Naive thymus-derived CD4-positive, alpha-beta T cell (primary cell): ENCODE measurements at places on chromosomes 1 and 21. TPM values are rescaled to one million over a fixed set of nuclear protein-coding genes. Genes with fewer than 3 reads are reported as not detected.

Gene MYCL
- 8.1 TPM for total RNA-seq

Gene PLA2G2F
- not detected for total RNA-seq

Gene WNT9A
- total RNA-seq: 0.29 and 0.38 TPM in 2 replicates

Gene KLHDC8A
- total RNA-seq: not detected in 2 replicates

Gene PIP5K1A
- total RNA-seq: 56.9 TPM

Gene SPRR2E
- total RNA-seq: not detected

Gene WRAP73
- total RNA-seq: 42.0 TPM

Gene ATF6
- 22.2 and 22.5 TPM in 2 replicates for total RNA-seq

Gene DCDC2B
- total RNA-seq: not detected in 2 replicates

Gene MLLT11
- 4.2 TPM for total RNA-seq

- no peaks in the 10 kb centered on the region for H3K27me3 ChIP-seq
- no peaks in the 10 kb centered on the region for H3K4me1 ChIP-seq
- H3K36me3 ChIP-seq: no peaks in the 10 kb centered on the region
- no peak overlapping the region for H3K27ac ChIP-seq
- H3K4me3 ChIP-seq: no peak overlapping the region
- DNase-seq: no peak
These were observed 11.1 kb upstream of the ANGPTL1 start for GRCh38 chr1:178881950-178882349.

GRCh38 chr1:234604495-234605398 is 5.2 kb downstream of the IRF2BP2 start:
- H3K4me1 ChIP-seq: peaks cover 53% of the 10 kb centered on the region
- peak overlapping the region; percentile 78 for H3K4me3 ChIP-seq
- no peak for DNase-seq
- H3K36me3 ChIP-seq: peaks cover 5% of the 10 kb centered on the region
- no peaks in the 10 kb centered on the region for H3K27me3 ChIP-seq
- H3K27ac ChIP-seq: peak overlapping the region; percentile 96

DNA sequence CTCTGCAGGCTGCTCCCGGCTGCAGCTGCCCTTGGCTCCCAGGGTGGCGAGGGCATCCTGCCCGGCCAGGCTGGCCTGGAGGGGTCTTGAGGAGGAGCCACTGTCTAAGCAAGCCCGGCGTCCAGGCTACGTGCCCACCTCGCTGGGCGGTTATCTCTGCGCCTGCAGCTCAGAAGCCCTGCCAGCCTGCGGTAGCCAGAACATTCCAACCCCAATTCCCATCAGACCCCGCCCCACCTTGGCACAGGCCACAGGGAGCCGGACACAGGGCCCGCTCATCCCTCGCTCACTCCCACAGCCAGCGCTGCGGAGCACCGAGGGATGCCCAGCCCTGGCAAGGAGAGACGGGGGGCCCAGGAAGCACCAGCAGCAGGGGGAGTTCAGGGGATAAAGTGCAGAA is 53.9 kb downstream of the MEGF6 start:
- DNase-seq: no peak
- H3K27me3 ChIP-seq: no peaks in the 10 kb centered on the region
- no peak overlapping the region for H3K4me3 ChIP-seq
- no peak overlapping the region for H3K27ac ChIP-seq
- no peaks in the 10 kb centered on the region for H3K36me3 ChIP-seq
- no peaks in the 10 kb centered on the region for H3K4me1 ChIP-seq

DNA sequence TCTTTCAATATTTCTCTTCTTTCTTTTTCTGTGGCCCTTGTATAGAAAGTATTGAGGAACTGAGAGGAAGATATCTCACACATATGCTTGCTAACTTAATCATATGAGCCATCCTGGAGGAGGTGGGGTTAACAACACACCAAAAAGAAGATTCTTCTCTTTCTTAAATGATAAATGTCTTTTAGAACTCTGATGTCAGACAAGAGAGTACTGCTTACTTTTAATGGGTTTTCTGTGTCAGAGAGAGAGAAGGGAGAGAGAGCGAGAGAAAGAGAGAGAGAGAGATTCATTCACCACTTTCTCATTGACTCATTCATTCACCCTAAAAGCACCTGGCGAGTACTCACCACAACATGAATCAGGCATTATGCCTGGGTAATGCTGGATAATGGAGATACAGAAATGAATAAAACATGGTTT is 250.3 kb upstream of the SGIP1 start:
- H3K27me3 ChIP-seq: no peaks in the 10 kb centered on the region
- H3K36me3 ChIP-seq: no peaks in the 10 kb centered on the region
- no peak for DNase-seq
- H3K4me1 ChIP-seq: peaks cover 49% of the 10 kb centered on the region

- no peaks in the 10 kb centered on the region for H3K36me3 ChIP-seq
- no peaks in the 10 kb centered on the region for H3K27me3 ChIP-seq
- DNase-seq: no peak
- no peaks in the 10 kb centered on the region for H3K4me1 ChIP-seq
These were observed 111.7 kb downstream of the GLUL start for GRCh38 chr1:182279724-182280503.

DNA sequence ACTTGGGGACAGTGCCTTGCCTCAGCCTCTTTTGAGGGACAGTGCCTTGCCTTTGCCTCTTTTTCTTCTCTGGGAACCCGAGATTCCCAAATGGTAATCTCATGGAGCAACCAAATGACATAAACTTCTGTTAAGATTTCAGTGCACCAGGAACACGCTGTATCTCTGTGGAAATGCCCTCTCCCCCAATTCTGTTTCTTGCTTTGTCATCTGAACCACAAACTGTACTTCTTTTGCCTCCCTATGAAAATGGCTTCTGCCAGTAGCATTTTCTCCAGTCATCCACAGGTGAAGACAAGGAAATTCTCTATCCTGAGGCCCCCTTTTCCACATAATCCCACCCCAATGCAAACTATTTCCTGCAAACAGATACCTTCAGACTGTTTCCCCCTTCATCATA is 66.3 kb downstream of the OMA1 start:
- no peaks in the 10 kb centered on the region for H3K4me1 ChIP-seq
- H3K27ac ChIP-seq: no peak overlapping the region
- H3K36me3 ChIP-seq: peaks cover 5% of the 10 kb centered on the region
- no peak for DNase-seq

- no peak for DNase-seq
- H3K36me3 ChIP-seq: no peaks in the 10 kb centered on the region
- H3K4me1 ChIP-seq: no peaks in the 10 kb centered on the region
- no peak overlapping the region for H3K27ac ChIP-seq
- no peak overlapping the region for H3K4me3 ChIP-seq
These were observed 41.0 kb upstream of the ACTRT2 start for GRCh38 chr1:2980073-2980791.

- H3K4me3 ChIP-seq: no peak overlapping the region
- H3K4me1 ChIP-seq: no peaks in the 10 kb centered on the region
- H3K27ac ChIP-seq: no peak overlapping the region
- DNase-seq: no peak
- no peaks in the 10 kb centered on the region for H3K27me3 ChIP-seq
These were observed 6.6 kb downstream of the SELE start for GRCh38 chr1:169727307-169727706.

GRCh38 chr1:116854716-116855115 is 55.0 kb upstream of the PTGFRN start:
- H3K4me1 ChIP-seq: peaks cover 5% of the 10 kb centered on the region
- no peaks in the 10 kb centered on the region for H3K27me3 ChIP-seq

GRCh38 chr21:15826147-15826780 is 96.5 kb downstream of the USP25 start:
- peak; percentile 27 for DNase-seq
- peaks cover 5% of the 10 kb centered on the region for H3K36me3 ChIP-seq
- H3K27me3 ChIP-seq: no peaks in the 10 kb centered on the region

DNA sequence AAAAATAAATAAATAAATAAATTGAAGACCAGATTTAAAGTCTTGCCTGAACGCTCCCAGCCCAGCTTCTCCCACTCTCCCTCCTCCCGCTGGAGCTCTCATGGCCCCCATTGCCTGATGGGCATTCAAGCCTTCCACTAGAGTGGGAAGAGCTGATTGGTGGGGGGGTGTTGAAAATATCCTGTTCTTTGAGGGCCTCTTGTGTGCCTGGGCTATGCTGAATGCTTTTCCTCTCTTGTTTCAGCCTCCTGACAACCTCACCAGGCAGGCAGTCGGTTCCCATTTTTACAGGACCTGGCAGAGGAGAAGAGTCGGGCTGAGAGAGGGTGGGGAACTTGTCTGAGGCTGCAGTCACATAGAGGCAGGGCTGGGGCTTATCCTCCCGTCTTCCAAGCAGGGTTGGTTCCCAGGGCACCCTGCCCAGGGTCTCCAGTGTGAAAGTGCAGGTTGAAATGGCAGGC is 59.2 kb upstream of the SSBP3 start:
- H3K4me1 ChIP-seq: peaks cover 19% of the 10 kb centered on the region
- no peak for DNase-seq
- H3K36me3 ChIP-seq: no peaks in the 10 kb centered on the region
